ENCODE measurements at places on chromosomes 3 and 15.

GRCh38 chr15:52417957-52418356 is 110.7 kb downstream of the MYO5A start:
- H3K36me3 ChIP-seq, result no peaks in the 10 kb centered on the region
- no peak overlapping the region for H3K4me3 ChIP-seq

- DNase-seq, result no peak
- H3K36me3 ChIP-seq, result no peaks in the 10 kb centered on the region
- H3K4me3 ChIP-seq, result no peak overlapping the region
- H3K27me3 ChIP-seq, result no peaks in the 10 kb centered on the region
- H3K27ac ChIP-seq, result no peak overlapping the region
- H3K4me1 ChIP-seq, result no peaks in the 10 kb centered on the region
Observed at GRCh38 chr3:29057326-29057725, 223.5 kb upstream of the RBMS3 start.

- H3K27me3 ChIP-seq, result no peaks in the 10 kb centered on the region
- H3K36me3 ChIP-seq, result no peaks in the 10 kb centered on the region
- H3K27ac ChIP-seq, result peak overlapping the region; percentile 96
- H3K4me3 ChIP-seq, result peak overlapping the region; percentile 87
Observed at GRCh38 chr15:56919609-56920366, 1.3 kb downstream of the TCF12 start.

DNA sequence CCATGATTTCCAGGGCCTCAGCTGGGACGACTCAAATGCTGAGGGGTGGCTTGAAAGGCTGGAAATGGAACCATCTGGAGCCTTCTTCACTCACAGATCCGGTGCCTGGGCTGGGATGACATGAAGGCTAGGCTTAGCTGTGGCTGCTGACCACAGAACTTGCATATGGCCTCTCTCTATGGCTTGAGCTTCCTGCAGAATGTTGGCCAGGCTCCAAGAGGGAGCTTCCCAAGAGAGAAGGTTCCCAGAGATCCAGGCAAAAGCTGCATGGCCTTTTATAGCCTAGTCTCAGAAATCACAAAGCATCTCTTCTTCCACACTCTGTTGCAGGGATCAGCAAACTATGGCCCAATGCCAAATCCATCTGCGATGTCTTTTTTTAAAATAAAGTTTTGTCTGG is 44.8 kb downstream of the GATM start:
- no peak for DNase-seq
- no peaks in the 10 kb centered on the region for H3K27me3 ChIP-seq
- no peaks in the 10 kb centered on the region for H3K4me1 ChIP-seq
- H3K4me3 ChIP-seq, result no peak overlapping the region
- H3K27ac ChIP-seq, result no peak overlapping the region

DNA sequence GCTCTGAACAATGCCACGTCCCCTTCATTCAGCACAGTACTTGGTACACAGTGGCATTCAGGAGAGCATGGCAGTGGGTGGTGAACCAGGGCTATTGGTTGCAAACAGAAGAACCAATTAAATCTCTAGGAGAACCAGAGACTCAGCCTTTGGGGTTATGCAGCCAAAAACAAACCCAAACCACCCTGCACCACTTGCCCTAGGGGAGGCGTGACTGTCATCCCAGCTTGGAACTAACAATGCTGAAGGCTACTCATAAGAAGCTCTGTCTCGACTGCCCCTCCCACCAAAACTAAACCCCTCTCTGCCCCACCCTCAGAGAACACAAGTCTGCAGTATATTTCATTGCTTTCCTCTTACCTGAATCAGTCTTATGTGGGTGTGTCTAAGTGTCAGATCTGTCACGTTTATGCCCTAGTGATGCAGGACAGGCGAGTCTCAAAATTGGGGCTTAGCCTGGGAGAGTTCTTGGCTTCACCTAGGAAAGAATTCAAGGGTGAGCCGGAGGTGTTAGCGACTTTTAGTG is 15.2 kb upstream of the KLHL40 start:
- no peak overlapping the region for H3K4me3 ChIP-seq
- H3K36me3 ChIP-seq, result no peaks in the 10 kb centered on the region
- no peaks in the 10 kb centered on the region for H3K4me1 ChIP-seq
- DNase-seq, result no peak
- H3K27ac ChIP-seq, result no peak overlapping the region

DNA sequence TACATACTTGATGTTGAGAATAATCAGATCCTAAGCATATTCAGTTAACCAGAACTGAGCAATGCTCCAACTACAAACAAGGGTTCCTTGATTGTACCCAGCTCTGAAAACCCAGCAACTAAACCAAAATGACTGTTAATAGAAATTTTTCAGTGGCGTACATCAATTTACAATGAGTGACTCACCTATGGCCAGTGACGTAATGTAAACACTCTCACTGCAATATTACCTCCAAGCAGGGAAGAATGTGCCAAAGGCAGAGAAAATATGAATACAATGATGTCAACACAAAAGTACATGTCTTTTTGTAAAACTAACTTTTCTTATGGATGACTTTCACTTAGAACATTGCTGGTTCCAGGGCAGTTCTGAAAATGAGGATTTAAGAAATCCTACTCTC is 611.3 kb downstream of the EDEM1 start:
- H3K36me3 ChIP-seq, result no peaks in the 10 kb centered on the region
- H3K27ac ChIP-seq, result no peak overlapping the region
- no peak overlapping the region for H3K4me3 ChIP-seq
- DNase-seq, result no peak
- H3K27me3 ChIP-seq, result no peaks in the 10 kb centered on the region

DNA sequence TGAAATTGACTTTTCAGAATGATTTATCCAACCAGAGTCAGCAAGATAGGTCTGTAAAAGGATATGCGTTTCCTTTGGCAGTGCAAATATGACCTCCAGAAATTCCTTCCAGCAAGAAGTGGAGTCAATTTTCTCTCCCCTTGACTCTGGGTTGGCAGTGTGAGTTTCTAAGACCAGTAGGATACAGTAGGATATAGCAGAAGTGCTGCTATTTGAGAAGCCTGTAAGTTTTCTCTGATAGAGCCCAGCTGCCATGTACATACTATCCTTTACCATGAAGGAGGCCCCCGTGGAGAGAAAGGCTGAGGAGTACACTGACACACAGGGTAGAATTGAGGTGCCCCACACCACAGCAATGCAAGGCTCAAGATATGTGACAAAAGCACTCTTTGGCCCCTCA is 409.1 kb upstream of the PDZRN3 start:
- H3K27me3 ChIP-seq, result no peaks in the 10 kb centered on the region
- H3K4me3 ChIP-seq, result no peak overlapping the region
- no peaks in the 10 kb centered on the region for H3K36me3 ChIP-seq

GRCh38 chr3:100737334-100737733 is 28.0 kb downstream of the TFG start:
- no peak overlapping the region for H3K27ac ChIP-seq
- H3K27me3 ChIP-seq, result no peaks in the 10 kb centered on the region
- no peak for DNase-seq
- H3K4me3 ChIP-seq, result no peak overlapping the region
- no peaks in the 10 kb centered on the region for H3K4me1 ChIP-seq

DNA sequence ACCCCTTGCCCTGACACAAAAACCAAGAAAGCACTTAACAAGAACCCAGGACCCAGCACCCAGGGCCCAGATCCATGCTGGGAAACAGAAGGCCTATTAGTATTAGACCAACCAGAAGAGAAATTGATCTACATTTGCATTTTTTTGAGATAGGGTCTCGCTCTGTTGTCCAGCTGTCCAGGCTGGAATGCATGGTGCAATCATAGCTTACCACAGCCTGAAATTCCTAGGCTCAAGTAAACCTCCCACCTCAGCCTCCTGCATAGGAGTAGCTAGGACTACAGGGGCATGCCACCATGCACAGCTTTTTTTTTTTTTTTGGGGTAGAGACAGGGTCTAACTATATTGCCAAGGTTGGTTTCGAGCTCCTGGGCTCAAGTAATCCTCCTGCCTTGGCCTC is 26.4 kb downstream of the CCDC12 start:
- DNase-seq, result no peak
- H3K4me3 ChIP-seq, result no peak overlapping the region
- H3K27ac ChIP-seq, result peak overlapping the region; percentile 92
- H3K36me3 ChIP-seq, result no peaks in the 10 kb centered on the region

DNA sequence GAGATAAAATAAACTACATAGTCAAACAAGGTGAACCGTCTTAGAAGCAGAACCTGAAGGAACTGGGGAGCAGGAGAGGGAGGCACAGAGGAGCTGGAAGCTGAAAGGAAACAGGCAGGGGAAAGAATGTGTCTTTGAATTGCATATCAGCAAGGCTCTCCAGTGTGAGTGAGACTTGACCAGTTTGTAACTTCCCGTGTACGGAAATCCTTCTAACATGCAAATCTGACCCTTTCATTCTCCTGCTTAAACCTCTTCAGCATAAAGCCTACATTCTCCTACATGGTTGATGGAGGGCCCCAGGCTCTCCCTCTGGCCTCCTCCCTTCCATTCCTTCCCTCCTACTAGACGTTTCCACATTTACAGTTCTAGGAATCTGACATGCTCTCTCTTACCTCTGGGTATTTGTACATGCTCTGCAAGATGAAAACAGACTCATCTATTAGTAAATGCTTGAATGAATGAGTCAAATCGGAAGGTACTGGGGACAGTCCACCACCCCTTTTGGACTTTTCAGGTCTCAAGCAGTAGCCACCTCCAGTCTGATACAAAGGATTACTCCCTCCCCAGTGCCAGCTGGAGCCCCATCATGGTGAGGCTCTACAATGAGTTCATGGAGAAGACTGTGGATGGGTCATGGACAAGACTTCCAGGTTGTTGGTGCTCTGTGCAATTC is 6.1 kb upstream of the SLC25A38 start:
- no peaks in the 10 kb centered on the region for H3K36me3 ChIP-seq
- no peaks in the 10 kb centered on the region for H3K27me3 ChIP-seq
- no peak overlapping the region for H3K27ac ChIP-seq
- H3K4me1 ChIP-seq, result no peaks in the 10 kb centered on the region
- DNase-seq, result no peak
- H3K4me3 ChIP-seq, result no peak overlapping the region

DNA sequence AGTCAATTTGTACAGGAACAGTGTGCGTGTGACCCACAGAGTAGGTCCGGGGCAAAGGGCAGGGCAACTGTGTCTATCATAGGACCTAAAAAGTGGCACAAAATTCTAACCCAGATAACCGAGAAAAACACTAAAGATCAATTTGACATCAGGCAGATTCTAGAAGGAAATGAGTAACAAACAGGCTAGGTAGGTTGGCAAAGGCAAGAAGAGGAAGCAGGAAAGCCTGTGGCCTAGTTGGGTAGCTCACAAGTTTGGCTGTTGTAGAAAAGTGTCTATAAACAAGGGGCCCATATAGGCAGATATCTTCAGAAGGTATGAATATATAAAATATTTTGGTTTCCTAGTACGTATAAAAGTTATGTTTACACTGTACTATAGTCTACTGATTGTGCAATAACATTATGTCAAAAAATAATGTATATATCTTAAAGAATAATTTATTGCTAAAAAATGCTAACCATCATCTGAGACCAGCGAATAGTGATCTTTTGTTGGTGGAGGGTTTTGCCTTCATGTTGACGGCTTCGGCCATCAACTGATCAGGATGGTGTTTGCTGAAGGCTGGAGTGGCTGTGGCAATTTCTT is 13.3 kb upstream of the OR5K1 start:
- no peaks in the 10 kb centered on the region for H3K27me3 ChIP-seq
- H3K4me3 ChIP-seq, result no peak overlapping the region
- H3K4me1 ChIP-seq, result no peaks in the 10 kb centered on the region
- no peaks in the 10 kb centered on the region for H3K36me3 ChIP-seq

DNA sequence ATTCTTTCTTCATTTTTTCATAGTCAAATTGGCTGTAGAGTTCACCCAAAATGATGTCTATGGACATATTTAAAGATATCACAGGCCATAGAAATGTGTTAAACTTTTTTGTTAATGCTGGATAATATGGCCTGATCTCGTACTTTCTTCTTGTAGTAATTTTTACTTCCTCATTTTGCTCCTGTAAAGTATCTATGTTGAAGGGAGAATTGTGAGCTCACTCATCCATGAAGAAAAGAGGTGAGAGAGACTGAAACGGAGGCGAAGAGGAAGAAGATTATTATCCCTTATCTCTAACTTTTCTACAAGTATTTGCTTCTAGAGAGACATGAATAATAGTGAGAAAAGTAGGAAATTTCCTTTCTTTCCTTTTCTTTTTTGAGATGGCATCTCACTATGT is 613.8 kb upstream of the TBL1XR1 start:
- H3K27me3 ChIP-seq, result no peaks in the 10 kb centered on the region
- H3K4me3 ChIP-seq, result no peak overlapping the region
- H3K27ac ChIP-seq, result no peak overlapping the region
- H3K36me3 ChIP-seq, result no peaks in the 10 kb centered on the region

GRCh38 chr3:167835359-167835758 is 99.8 kb downstream of the SERPINI1 start:
- no peak overlapping the region for H3K4me3 ChIP-seq
- H3K27me3 ChIP-seq, result no peaks in the 10 kb centered on the region
- no peaks in the 10 kb centered on the region for H3K4me1 ChIP-seq
- H3K36me3 ChIP-seq, result no peaks in the 10 kb centered on the region
- no peak for DNase-seq
- H3K27ac ChIP-seq, result no peak overlapping the region

DNA sequence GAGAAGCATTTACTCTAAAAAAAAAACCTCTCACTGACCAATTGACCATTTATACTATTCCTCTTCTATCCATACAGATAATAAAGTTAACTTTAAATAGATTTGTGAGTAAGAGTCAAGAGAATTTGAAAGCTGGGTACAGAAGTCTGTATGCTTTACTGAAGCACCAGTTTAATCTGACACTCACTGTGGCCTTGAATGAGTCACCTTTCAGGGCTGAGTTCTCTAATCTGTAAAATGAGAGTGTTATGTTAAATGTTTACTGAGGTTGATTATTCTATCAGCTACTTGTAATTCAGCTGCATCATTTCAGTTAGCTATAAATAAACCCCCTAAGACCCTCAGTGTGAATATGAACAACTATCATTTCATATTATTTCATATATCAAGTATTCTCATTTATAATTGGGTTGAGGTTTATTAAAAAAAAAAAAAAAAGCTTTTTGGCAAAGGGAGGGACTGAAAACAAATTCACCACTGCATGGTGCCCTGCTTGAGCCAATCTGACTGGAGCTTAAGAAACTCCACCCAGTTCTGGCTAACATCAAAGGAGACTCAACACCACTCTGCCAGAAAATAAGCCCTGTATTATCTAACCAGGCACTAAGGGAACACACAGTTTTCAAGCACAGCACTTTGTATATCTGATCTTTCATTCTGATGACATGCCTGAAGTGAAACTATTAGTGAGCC is 2.8 kb downstream of the MAP4 start:
- H3K27me3 ChIP-seq, result no peaks in the 10 kb centered on the region
- H3K4me3 ChIP-seq, result no peak overlapping the region
- no peaks in the 10 kb centered on the region for H3K36me3 ChIP-seq
- peaks cover 3% of the 10 kb centered on the region for H3K4me1 ChIP-seq

GRCh38 chr15:40493089-40493840 is 22.5 kb downstream of the CHST14 start:
- no peak for DNase-seq
- no peak overlapping the region for H3K27ac ChIP-seq
- H3K4me1 ChIP-seq, result no peaks in the 10 kb centered on the region
- H3K36me3 ChIP-seq, result no peaks in the 10 kb centered on the region
- H3K4me3 ChIP-seq, result no peak overlapping the region
